ENCODE measurements at places on chromosomes 5 and 9.

DNA sequence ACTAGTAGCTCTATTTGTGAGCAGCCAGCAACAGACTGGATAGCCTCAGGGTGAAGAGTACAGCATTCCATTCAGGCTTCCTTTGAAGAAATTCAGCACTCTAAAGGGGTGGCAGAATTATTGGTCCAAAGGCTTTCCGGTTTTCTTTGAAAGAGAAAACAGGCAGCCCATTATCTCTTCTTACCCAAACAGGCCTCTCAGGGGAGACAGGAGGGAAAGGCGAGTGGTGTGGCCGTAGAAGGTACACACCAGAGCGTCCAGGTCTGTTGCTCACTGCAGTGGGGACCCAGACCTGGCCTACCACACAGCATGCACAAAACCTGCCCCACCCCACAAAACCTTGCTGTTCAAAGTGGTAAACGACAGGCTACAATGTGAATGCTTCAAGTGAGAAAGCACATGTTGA lies 83.3 kb downstream of the ZNF608 start:
- H3K36me3 ChIP-seq, result no peaks in the 10 kb centered on the region
- peak overlapping the region; percentile 73 for H3K27ac ChIP-seq
- peak; percentile 59 for DNase-seq
- H3K27me3 ChIP-seq, result no peaks in the 10 kb centered on the region
- no peak overlapping the region for H3K4me3 ChIP-seq

GRCh38 chr5:45737153-45737552 lies 41.0 kb upstream of the HCN1 start:
- H3K36me3 ChIP-seq, result no peaks in the 10 kb centered on the region
- no peaks in the 10 kb centered on the region for H3K27me3 ChIP-seq
- H3K4me1 ChIP-seq, result no peaks in the 10 kb centered on the region
- DNase-seq, result no peak

- H3K4me1 ChIP-seq, result no peaks in the 10 kb centered on the region
- DNase-seq, result no peak
- H3K36me3 ChIP-seq, result no peaks in the 10 kb centered on the region
- no peak overlapping the region for H3K4me3 ChIP-seq
These were observed 14.8 kb upstream of the MEF2C start for GRCh38 chr5:88897748-88898147.

DNA sequence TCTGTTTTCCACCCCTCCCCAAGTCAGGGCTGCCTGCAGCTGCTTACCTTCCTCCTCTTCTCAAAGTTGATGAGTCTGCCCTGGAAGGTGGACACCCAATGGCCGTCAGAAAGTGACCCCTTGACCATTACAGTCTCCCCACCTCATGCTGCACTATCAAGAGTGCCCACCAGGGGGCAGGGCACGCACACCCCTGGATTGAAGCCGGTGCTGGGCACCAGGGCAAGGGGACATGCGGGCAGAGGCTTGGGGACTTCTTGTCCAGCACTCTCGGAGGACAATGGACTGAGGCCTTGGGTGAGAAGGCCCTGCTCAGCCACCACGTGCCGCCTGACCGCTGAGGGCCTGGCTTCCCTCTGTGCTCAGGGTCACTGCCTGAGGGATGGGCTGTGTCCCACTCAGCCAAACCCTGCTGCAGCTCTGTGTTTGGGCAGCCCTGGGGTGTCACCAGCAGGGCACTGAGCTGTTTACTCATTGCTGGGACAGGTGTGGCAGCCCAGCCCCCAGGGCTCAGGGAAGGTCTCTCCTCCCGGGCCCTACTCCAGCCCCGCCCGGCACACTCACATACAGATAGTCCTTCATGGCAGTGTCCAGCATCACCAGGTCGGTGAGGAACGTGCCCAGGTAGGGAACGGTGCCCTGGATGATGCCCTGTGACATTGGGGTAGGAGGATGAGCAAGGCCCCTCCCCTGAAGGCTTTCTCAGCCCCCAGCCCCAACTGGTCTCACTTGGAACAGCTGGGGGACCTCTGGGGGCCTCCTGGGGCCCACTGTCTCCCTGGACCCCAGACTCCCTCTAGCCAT lies 17.7 kb downstream of the RALGDS start:
- no peak overlapping the region for H3K4me3 ChIP-seq
- peak; percentile 43 for DNase-seq
- H3K4me1 ChIP-seq, result peaks cover 15% of the 10 kb centered on the region
- H3K27ac ChIP-seq, result no peak overlapping the region
- no peaks in the 10 kb centered on the region for H3K27me3 ChIP-seq

DNA sequence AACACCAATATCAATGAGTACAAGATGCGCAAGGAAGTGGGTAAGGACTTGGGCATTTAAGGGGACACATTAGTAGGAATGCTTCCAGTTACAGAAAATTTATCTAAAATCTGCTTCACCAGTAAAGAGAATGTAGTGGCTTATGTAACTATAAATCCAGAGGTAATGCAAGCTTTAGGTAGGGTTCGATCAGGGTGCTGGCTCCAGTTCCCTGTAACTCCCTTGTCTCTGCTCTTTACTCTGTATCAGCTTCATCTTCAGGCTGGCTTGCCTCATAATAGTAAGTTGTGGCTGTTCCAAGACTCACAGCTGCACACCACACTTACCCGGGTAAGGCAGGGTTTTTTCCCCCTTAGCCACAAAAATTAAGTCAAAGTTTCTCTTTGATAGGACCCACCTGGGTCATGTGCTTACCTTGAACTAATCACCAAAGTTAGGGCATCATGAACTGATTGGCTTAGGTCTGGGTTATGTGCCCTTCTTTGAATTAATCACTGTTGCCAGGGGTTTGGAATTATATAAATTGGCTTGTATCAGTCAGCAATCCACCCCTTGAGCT lies 35.5 kb downstream of the ARHGEF37 start:
- peaks cover 5% of the 10 kb centered on the region for H3K4me1 ChIP-seq
- no peak for DNase-seq
- no peaks in the 10 kb centered on the region for H3K27me3 ChIP-seq
- peaks cover 3% of the 10 kb centered on the region for H3K36me3 ChIP-seq
- H3K27ac ChIP-seq, result no peak overlapping the region
- H3K4me3 ChIP-seq, result no peak overlapping the region

DNA sequence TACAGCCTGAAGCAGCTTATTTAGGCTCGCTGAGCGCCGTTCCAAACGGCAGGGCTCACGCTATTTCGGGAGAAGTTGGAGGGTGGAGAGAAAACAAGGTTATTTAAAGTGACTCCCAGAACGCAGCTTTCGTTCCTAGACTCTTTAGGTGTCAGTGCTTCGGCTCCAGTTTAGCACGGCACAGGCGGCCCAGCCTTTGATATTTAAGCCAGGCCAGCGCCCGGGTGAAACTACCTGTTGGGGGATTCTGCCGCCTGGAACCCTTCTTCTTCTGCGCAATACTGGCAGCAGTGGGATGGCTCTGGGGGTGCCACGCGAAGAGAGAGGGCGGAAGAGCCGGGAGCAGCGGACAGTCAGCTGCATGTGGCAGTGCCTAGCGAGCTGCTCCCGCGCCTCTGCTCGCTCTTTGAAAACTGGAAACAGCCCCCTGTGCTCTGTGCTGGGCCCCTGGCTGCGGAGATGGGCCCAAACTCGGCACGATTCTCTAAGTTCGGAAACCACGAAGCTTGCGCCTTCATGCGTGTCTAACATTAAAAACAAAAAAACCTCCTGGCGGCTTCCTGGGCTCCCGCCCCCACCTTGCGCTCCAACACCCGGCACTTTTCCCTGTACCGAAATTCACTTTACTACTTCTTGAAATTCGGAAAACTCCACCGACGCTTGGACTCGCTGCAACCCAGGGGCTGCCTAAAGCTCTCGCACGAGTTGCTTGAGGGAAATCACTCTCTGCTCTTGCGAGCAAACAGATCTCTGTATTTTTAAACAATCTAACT lies 34.6 kb upstream of the NFIB start:
- peaks cover 95% of the 10 kb centered on the region for H3K27me3 ChIP-seq
- H3K27ac ChIP-seq, result no peak overlapping the region
- H3K36me3 ChIP-seq, result no peaks in the 10 kb centered on the region
- H3K4me3 ChIP-seq, result peak overlapping the region; percentile 6
- peak; percentile 43 for DNase-seq

GRCh38 chr9:78566521-78566920 lies 269.6 kb downstream of the PSAT1 start:
- H3K4me3 ChIP-seq, result no peak overlapping the region
- H3K27ac ChIP-seq, result no peak overlapping the region
- no peaks in the 10 kb centered on the region for H3K36me3 ChIP-seq
- no peak for DNase-seq
- no peaks in the 10 kb centered on the region for H3K27me3 ChIP-seq
- H3K4me1 ChIP-seq, result no peaks in the 10 kb centered on the region

DNA sequence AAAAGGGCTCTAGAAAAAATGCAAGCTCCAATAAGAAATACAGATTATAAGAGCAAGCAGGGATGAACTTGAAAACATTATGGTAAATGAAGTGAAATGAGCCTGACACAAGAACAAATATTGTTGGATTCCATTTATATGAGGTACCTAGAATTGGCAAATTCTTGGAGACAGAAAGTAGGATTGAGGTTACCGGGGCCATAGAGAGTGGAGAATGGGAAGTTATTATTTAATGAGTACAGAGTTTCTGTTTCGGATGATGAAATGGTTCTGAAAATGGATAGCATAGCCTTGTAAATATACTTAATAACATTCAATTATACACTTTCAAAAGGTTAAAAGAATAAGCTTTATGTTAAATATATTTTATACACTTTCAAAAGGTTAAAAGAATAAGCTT lies 75.6 kb upstream of the SLC12A2 start:
- H3K27me3 ChIP-seq, result no peaks in the 10 kb centered on the region
- no peak overlapping the region for H3K4me3 ChIP-seq
- H3K4me1 ChIP-seq, result no peaks in the 10 kb centered on the region
- H3K27ac ChIP-seq, result no peak overlapping the region
- DNase-seq, result no peak
- H3K36me3 ChIP-seq, result no peaks in the 10 kb centered on the region

DNA sequence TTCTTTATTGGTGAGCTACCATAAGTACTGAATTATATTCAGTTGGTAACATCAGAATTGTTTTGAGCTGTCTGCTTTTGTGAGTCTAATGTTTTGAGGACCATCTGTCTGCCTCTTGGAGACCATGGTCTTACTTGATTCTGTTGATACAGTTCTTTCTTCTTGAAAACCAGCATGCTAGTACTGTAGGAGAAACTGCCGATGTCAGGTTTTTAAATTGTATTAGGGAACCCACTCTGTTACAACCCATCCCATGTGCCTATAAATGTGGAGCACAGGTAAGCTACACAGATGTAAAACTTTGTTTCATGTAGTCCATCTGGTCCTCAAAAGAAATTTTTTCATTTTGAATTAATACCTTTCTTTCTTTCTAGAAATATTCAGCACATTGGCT lies 103.4 kb upstream of the DMRTA1 start:
- no peaks in the 10 kb centered on the region for H3K36me3 ChIP-seq
- H3K27me3 ChIP-seq, result no peaks in the 10 kb centered on the region
- no peak overlapping the region for H3K27ac ChIP-seq
- no peak for DNase-seq
- no peaks in the 10 kb centered on the region for H3K4me1 ChIP-seq

All from large intestine (tissue), 12 donors.